ENCODE measurements at places on chromosomes 7 and 10. TPM values are rescaled to one million over a fixed set of nuclear protein-coding genes. Genes with fewer than 3 reads are reported as not detected.

Gene DOCK4
- total RNA-seq, result 0.32 TPM

Gene ABCC2
- 1.6 TPM for total RNA-seq

Gene VWA2
- not detected for total RNA-seq

Gene SOSTDC1
- not detected for total RNA-seq

Gene SPDYE2B
- not detected for total RNA-seq

Gene PVRIG
- total RNA-seq, result 27.7 TPM

Gene RHBDD2
- total RNA-seq, result 23.2 TPM

Gene CUEDC2
- total RNA-seq, result 60.8 TPM

Gene ANK3
- 25.2 TPM for total RNA-seq
